ENCODE measurements at places on chromosomes 6 and 20.

- no peak for DNase-seq
These were observed 19.9 kb upstream of the NANP start for GRCh38 chr20:25643716-25644115.

GRCh38 chr20:3714092-3714491, 1.7 kb upstream of the SIGLEC1 start:
- DNase-seq = no peak

- no peak for DNase-seq
These were observed 293.7 kb upstream of the RSPO3 start for GRCh38 chr6:126824815-126825214.

- peak; percentile 39 for DNase-seq
These were observed 539.4 kb upstream of the JARID2 start for GRCh38 chr6:14706378-14706929.

DNA sequence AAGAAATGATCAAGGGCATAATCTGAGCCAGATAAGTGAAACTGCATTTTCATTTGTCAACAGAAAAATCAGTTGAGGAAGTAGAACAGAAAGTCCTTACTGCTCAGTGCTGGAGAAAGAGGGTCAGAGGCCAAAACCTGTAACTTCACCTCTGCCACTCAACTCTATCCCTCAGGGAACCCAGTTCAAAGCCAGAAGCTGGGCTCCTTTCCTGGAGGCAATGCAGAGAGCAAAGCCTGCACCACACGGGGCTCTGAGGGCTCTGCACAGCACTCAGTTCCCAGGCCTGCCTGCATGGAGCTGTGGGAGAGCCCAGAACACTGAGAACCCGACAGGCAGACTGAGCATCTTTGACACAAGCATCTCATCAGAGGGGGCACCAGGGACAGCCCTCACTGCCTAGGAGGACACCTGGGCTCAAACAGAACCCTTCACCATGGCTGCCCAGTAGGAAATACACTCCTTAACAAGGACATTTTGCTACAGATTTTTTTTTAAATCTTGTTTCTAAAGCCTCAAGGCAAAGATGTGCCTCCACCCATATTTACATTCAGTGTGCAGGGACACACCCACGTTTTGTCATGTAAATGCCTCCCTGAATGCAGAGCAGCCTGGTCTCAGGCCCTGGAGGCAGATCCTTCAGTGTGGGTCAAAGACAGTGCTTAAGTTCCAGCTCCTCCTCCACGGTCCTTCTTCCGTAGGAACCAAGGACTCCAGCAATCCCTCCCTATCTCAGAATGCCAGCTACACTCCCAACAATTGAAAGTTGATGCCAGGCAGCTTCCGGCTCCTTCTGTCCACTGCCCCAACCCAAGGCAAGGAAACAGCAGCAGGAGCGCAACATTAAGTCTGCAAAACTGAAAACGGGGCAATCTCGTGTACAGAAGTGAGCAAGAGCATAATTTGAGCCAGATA, 6.6 kb downstream of the RNASET2 start:
- DNase-seq = no peak

DNA sequence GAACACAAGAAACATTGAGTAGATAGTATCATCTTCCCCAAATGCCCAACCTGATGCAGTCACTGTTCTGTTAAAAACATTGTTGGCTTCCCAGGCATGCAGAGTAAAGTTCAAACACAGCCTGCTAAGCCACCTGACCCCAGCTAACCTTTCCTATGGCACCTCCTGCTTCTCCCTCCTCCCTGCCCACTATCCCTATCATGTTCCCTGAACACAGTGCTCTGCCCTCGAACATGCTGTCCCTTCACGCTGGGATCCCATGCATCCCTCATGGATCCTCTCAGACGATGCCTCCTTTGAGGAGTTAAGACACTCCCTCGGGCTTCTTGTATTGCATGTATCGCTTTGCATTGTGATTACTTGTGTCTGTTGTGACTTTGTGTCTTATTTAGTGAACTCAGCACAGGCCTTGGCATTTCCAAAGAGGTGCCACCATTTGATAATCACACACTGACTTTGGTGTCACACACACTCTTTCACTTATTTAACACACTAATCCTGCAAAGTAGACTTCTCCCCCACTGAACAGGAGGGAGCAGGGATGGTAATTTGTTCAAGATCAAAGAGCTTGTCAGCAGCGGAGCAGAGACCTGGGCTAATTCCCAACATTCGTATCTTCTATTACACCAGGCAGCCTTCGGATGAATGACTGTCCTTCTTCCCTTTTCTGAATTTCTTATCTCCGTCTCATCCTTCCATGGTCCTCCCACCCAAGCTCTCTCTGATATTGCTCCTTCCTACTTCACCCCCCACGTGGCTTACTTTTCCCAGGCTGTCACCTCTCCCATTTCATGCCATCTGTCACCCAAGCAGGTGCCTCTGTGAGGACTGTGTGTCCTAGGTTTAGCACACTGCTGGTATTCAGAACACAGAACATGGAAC, 28.3 kb upstream of the SMIM29 start:
- no peak for DNase-seq

- no peak for DNase-seq
These were observed 296.3 kb downstream of the CDKAL1 start for GRCh38 chr6:20830576-20830975.

GRCh38 chr20:43844778-43845614, 69.7 kb upstream of the TOX2 start:
- DNase-seq = no peak

DNA sequence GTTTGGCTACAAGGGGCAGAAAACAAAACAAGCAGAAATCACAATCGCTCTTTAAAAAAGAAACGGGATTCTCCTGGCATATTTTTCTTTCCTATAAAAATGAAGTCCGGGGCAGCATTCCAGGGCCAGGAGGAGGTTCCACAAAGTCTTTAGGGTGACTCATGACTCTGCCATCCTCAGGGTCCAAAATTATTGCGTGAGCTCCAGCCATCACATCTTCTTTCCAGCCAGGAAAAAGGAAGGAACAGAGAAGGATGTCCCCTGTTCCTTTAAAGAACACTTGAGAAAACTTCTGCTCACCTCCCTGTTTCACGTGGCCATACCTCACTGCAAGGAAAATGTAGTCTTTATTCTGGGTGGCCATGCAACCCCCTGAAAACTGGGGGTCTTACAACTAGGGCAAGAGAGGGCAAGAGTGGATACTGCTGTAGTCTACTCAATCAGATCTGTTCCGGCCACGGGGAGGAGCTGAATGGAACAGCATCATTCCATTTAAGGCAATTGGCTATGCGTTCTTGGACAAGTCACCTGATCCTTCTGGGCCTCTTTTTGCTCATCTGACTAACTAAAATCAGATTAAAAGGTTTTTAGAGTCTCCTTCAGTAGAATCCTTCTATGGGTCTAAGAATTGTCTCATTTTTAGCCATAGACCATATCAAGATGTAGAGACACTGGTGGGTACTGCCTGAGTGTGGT, 49.4 kb downstream of the CTCFL start:
- no peak for DNase-seq

DNA sequence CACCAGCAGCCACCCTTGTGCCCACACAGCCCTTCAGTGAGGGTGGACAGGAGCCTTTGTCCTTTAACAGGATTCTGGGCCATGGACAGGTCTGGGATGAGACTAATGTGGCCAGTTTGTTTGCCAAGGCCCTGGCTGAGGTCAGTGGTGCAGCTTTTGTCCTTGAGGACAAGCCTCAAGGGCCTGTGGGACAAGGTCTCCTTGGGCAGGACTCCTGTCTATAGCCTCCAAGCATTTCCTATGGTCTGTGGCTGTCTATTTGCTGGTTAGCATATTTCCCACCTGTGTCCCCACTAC, 44.1 kb downstream of the SUN5 start:
- no peak for DNase-seq

DNA sequence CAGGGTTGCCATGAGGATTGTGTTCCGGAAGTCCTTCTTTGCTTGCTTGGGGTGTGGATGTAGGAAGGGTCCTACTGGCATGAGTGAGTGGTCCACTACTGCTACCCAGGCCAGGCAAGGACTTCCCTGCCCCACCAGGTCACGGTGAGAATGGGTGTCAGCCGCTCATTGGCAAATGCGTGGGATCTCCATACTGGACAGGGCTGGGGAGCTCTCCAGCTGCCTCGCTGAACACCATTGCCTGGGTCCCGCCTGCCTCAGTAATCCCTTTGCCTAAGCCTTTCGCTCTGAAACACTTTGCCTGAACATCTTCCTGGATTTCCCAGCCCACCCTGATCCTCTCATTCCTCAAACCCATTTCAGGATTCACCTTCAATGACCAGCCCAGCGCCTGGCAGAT, 59.5 kb downstream of the CTCFL start:
- no peak for DNase-seq

DNA sequence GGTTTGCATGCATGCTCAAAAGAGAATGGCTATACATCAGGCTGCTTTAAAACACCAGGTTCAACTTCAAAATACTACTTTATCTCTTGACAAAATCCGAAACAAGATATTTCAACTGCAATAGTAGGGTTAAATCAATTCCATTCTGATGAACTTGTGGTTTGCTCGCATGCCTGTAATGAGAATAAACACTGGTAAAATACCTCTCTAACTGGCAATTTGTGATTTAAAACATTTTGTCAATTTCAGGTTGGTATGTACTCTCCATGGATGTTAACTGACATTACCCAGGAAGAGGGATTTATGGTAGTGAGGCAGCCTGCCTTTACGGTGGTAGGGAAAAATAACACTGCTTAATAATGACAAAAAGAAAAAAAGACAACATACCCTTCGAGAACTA, 74.4 kb downstream of the MBOAT1 start:
- DNase-seq = no peak

- no peak for DNase-seq
These were observed 3.6 kb upstream of the TFEB start for GRCh38 chr6:41739041-41739440.
